ENCODE measurements at places on chromosomes 5 and 9.

GRCh38 chr5:144088206-144089064 is 82.0 kb downstream of the YIPF5 start:
- DNase-seq = no peak

DNA sequence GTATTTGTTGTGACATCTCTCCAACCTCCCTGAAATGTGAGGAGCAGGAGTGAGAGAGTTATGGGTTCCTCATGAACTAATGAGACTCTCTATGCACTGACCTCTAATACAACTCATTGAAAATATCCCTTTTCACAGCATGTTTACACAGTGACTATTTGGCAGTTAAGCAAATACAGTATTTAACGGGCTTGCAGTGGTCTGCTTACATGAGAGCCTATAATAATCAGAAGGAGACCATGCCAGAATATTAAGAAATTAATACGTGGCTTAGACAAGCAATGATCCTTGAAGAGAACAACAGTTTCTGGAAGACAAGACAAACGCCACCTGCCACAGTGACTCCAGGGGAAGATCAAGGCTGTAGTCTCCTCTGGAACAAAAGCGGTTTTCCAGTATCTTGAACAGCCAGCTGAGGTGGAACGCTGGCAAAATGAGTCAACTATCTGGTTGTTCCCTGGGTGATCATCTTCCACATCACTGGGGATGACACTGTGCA is 424.5 kb downstream of the DMAC1 start:
- DNase-seq = no peak

GRCh38 chr5:150499437-150499956 is 8.4 kb upstream of the NDST1 start:
- no peak for DNase-seq

DNA sequence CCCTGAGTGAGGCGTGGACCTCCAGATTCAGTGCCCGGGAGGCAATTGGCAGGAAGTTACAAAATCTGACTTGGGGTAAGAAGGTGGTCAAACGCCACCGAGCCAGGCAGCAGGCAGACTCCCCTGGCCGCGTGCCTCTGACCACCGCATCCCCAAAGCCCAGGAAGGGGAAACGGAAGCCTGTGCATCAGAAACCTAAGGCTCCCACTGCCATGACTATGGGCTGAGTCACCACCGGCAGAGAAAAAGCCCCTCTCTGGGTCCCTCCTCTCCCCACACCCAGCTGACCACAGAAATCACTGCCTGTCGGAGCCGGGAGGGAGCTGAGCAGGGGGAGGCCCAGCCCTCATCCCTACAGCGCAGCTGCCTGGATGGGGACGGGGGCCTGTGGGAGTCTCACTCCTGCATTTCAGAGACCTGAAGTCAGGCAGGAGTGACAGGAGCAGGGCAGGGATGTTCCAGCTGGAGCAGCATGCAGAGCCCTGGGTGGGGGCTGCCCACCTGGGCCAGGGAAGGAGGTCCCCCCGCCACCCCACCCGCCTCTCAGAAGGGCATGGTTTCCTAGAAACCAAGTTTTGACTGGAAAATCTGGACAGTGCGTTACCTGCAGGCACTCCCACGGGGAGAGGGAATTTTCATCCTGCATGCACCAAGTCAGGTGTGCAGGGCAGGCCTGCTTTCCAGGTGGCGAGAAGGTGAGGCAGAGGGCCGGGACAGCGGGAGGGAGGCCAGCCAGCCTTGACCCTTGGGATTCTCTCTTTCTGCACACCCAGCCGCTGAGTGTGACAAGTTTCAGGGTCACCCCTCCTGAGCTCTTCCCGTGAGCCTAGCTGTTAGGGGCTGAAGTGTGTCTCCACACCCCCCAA is 68.2 kb downstream of the LRSAM1 start:
- no peak for DNase-seq

DNA sequence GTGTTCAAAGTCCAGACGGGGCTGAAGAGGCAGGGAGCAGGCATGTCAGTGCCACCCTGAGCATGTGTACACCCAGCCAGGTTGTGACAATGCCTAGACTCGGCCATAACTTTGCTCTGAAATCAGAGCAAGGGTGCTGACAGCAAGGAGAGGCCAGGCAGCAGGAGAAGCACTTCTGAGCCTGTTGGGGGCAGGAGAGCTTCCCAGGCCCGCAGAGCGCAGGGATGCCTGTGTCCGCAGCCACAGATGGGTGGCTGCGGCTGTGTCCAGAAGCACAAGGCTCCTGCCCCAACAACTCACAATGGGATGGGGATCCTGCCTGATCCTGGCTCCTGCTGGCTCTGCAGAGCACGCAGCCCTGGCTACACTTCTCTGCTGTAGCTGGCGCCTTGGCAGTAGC is 373.9 kb downstream of the CHSY3 start:
- no peak for DNase-seq
